ENCODE measurements at places on chromosomes 5 and 9. TPM values are rescaled to one million over a fixed set of nuclear protein-coding genes. Genes with fewer than 3 reads are reported as not detected.

Gene CCDC187
- total RNA-seq = not detected

Gene PCDHA11
- 0.18 TPM for total RNA-seq

Gene NIPAL4
- total RNA-seq = 0.14 TPM

Gene MARCOL
- not detected for total RNA-seq

Gene PGM5
- 3.0 TPM for total RNA-seq

Gene ORM2
- not detected for total RNA-seq

Gene BTNL9
- total RNA-seq = not detected
